ENCODE measurements at places on chromosomes 7 and 10.
A peak's percentile ranks its signal among the peaks of the same experiment; 100 is the strongest.

GRCh38 chr10:19811540-19811939 lies 4.7 kb upstream of the PLXDC2 start:
- no peak for DNase-seq

GRCh38 chr7:131027287-131027773 lies 293.3 kb upstream of the KLF14 start:
- DNase-seq: no peak

DNA sequence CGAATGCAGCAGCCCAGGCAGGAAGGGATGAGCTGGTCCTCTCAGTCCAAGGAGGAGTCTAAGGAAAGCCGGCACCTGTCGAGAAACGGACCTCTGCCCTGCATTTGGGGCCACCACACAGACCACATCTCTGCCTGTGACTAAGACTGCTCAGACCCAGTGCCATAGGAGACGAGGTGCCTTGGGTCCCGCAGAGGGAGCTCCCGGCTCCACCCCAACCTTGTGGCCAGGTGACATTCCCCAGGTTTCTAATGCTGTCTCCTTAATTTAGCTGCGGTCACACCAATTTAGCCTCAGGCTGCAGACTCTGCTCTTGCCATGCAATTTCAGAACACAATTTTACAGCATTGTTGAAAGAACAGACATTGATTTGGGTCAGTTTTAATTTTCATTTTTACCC lies 22.8 kb upstream of the CRHR2 start:
- DNase-seq: no peak

- DNase-seq: no peak
These were observed 16.8 kb downstream of the MACC1 start for GRCh38 chr7:20200361-20200760.

DNA sequence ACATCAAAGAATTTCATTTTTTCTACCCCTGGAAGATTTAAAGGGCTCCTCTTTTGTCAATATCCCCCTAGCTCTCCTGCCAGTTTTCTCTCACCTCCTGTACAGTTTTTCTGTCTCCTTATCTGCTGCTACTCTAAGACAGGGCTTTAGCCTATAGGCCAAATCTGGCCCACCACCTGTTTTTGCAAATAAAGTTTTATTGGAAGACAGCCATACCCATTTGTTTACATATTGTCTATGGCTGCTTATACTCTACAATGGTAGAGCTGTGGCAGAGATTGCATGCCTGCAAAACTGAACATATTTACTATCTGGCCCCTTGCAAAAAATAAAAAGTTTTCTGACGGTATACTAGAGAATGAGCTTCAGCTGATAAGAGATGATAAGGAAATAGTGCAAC lies 37.4 kb upstream of the GARS1 start:
- DNase-seq: no peak

DNA sequence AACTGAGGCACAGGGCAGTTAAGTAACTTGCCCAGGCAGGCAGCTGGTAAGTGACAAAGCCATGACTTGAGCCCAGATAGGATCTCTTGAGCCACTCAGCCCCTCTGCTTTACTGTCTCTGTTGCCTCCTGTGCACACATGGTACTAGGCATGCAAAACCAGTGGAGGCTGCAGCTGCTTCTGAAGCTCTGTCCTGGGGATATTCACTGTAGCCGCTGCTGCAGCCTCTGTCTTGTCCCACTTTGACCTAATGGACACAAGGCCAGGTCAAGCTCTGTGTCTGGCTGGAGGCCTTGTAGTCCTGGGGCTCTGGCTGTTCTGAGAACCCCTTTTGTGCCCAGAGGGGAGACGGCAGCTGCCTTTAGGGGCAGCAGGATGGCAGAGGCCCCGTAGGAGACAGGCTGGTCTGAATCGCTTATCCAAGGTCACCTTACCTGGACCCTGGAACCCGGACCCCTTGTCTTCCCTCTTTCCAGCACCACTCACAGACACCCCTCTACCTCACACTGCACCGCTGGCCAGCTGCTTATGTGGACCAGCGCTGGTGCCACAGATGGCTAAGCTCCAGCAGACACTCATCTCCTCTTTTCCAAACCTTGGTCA lies 57.6 kb downstream of the TSPAN15 start:
- no peak for DNase-seq

GRCh38 chr7:129169171-129169671 lies 19.2 kb upstream of the SMO start:
- DNase-seq: no peak

DNA sequence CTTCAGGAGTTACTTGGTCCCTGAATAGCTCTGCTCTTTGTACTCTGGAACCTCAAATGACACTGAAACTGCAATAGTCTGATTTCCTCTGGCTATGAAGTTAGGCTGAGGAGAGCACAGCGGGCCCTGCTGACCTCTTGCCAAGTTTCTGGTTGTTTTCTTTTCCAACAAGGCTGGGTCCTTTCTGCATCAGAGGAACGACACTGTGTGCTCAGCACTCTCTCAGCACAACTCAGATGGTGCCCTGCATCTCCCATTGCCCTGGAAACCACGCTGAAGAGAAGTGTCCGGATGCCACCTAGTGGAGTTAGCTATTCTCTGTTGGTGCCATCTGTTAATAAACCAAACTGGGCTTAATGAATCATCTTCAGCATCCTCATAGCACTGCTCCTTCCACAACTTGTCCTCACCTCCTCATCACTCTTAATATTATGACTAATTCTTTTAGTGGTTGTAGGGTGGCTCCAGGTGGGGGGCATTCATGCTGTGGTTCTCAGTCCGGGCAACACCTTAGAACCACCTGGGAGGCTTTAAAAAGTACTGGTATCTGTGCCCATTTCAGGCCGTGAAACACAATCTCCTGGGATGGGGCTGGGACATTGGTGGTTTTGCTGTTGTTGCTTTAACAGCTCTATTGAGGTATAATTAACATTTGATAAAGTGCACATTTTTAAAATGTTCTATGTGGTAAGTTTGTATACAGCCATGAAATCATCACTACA lies 8.2 kb upstream of the EFCAB10 start:
- DNase-seq: no peak

- DNase-seq: no peak
These were observed 55.0 kb downstream of the RELN start for GRCh38 chr7:103934508-103934907.

GRCh38 chr10:54530299-54530698 lies 270.7 kb downstream of the PCDH15 start:
- no peak for DNase-seq

DNA sequence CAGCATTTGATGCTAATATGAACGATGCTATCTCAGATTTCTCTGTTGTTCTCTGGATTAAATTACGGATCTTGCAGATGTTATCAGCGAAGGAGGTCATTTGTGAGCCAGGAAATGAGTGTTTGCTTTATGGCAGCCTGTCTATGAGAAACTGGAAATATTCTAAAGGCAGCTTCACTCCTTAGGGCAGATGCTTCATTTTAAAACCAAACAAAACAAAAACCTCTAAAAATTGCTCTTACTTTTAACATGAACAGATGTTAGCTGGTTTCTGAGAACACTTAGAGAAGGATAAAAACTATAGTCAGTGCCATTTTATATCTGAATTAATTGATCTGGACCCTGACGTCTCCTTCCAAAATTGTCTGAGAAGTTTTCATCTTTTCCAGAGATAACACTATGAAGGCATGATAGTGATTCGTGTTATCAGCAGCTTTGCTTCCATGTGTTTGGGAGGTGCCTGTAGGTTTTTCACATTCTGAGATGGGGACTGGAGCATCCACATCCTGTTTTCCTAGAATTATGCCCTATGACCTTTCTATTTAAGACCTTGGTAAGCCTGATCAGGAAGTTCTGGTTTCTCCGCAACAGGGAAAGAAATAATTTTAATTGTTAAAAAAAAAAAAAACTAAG lies 53.1 kb downstream of the CPED1 start:
- DNase-seq: no peak

GRCh38 chr7:144508702-144509101 lies 105.2 kb upstream of the NOBOX start:
- DNase-seq: no peak

- no peak for DNase-seq
These were observed 203.2 kb upstream of the PPP2R2D start for GRCh38 chr10:131697476-131698128.

GRCh38 chr10:5775685-5776084 lies 37.5 kb downstream of the GDI2 start:
- peak; percentile 45 for DNase-seq

DNA sequence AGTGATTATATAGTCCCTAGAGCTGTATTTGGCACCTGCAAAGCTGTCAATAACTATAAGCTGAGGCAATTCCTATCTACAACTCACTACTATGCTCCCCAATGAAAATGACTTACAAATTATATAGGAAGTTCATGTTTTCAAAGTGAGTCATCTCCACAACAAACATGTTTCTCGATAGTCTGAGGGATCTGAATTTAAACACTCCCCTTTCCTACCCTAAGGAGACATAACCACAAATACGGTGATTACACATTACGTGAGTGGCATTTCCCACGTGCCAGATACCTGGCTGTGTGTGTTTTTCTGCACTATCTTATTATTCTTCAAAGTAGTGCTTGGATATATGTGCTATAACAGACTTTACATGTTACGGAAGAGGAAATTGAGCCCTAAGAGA lies 122.5 kb upstream of the C1QL3 start:
- DNase-seq: no peak

DNA sequence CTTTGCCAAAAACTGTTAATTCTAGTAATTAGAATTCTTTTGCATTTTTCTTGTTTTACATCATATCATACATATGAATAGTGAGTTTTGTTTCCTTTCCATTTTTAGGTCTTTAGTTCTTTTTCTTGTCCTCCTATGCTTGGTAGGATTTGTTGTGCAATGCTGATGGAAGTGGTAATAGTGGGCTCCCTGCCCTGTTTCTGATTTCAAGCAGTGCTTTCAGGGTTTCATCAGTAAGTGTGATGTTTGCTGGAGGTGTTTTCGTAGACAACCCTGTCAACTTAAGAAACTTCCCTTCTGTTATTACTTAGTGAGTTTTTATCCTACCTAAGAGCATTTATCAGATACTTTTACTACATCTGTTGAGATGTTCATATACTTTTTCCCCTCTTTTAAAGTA lies 50.5 kb downstream of the CSGALNACT2 start:
- DNase-seq: no peak

Measured in stimulated activated CD4-positive, alpha-beta T cell treated with anti-CD3 and anti-CD28 coated beads, Interleukin-1b, Interleukin-23, amount 100 ng/mL, for 1 hour (primary cell).